Neural crest cell (in vitro differentiated cells): ENCODE measurements at places on chromosomes 11 and 22.

GRCh38 chr11:129636926-129637325 is 178.7 kb upstream of the TMEM45B start:
- DNase-seq = no peak

DNA sequence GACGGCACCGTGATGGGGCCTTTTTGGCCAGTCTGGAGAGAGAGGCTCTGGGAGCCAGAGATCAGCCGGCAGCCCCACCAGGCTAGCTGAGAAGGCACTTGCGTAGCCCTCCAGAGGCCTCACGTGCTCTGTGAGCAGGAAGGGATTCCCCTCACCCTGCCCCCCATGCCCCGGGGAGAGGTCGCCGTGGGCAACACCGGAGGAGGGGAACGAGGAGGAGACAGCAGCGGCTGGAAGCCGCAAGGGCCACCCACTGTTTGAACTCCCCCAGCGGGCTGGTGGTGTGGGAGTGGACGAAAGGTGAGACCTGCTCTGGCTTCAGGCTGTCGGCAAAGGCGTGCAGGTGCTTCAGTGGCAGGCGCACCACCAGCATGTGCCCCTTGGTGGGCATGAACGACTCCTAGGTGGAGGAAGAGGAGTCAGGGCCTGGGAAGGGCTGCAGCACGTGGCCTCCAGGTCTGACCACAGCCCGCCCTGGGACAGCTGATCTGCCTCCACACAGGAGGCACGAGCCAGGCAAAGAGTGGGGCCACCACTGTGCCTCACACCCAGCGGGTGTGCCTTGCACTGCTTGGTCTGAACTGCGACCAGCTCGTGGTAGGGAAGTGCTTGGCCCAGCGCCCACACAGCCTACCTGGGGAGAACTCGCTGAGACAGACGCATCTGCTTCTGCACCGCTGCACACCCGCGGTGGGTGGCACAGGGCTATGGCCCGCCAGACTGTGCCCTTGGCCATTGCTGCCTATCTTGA is 99.9 kb downstream of the MED15 start:
- no peak for DNase-seq

DNA sequence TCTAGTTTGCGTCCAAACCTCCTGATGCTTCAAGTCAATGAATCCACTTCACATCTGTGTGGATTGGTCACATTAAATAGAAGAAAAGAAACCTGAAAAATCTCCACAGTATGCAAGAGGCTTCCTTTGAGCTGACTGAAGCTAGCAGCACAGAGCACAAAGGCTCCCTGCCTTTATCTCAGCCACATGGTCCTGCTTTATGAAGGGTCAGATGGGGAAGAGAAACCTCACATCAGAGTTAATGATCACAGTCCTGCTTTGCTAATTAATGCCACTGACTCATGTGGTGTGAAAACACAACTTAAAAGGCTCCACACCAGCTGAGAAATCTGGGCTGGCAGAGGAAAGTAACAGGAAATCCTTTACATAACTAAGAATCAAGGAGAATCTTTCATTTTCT is 1291.0 kb downstream of the LRRC4C start:
- no peak for DNase-seq

DNA sequence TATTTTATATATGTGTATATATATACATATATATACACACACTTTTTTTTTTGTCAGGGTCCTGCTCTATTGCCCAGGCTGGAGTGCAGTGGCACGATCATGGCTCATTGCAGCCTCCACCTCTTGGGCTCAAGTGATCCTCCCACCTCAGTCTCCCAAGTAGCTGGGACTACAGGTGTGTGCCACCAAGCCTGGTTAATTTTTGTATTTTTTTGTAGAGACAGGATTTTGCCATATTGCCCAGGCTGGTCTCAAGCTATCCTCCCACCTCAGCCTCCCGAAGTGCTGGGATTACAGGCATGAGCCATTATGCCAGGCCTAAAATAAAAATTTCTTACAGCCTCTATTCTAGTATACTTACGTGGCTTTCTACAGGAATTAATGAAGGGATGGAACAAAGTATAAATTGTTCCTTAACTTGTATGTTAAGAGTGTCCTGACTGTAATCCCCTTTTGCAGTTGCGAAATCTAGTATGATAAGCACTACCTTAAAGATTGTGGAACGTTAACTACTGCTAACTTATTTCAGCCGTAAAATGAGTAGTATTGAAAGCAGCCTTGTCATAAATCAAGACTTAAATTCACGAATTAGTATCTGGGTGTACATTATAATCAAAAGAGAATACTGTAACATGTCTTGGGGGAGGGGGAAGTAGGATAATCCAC is 2.1 kb downstream of the TRAF6 start:
- DNase-seq = no peak

GRCh38 chr11:69203901-69204245 is 48.1 kb downstream of the SMIM38 start:
- DNase-seq = no peak

- no peak for DNase-seq
These were observed 6.9 kb downstream of the PHF21A start for GRCh38 chr11:46114378-46114777.

DNA sequence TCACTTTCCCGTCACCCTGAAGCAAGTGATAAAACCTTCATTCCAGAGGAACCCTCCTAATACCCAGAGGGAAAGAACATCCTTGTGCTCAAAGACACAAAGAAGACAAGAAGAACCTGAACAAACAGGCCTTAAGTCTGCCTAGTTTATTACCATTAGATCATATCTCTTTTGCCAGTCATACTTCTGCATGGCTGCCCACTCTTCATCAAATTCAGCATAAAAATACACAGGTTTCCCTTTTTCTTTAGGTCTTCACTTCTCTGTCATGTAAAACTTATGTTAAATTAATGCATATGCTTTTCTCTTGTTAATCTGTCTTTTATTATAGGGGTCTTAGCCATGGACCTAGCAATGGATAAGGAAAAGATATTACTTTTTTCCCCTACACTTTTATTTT is 459.7 kb downstream of the DLG2 start:
- DNase-seq = no peak

GRCh38 chr22:35312198-35313059 is 12.7 kb downstream of the TOM1 start:
- DNase-seq = no peak

GRCh38 chr11:72812967-72813739 is 1.1 kb upstream of the ATG16L2 start:
- DNase-seq = peak; percentile 44

DNA sequence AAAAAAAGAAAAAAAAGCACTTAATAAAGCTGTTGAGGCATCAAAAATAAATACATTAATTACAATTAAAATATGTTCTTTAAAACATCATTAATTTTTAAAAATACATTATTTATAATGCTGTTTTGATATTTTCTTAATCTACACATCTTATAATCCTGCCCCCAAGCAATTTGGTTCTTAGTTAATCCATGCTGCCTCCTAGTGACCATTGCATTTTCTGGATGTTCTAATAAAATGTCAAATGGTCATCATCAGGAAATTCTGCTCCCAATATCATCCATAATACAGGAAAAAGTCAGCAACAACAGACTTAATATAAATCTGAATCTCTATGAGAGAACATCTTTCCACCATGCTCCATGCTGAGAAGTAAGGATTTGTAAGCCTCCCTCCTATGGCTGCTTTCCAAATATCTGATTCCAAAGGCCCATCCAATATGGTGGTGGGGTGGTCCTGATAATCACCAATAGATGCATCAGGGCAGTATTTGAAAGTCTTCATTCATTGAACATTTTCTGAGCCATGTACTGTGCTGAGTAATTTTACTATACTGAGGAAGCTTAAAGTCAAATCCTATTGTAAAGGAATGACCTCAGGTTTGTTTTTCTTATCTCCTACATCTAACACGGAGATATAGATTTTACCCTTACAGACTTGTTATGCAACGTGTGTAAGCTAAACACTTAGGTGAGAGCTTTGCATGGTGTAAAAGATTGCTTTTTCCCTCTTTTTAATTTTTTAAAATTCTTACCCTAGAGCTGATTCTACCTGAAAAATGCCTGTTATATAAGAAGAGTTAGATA is 124.7 kb upstream of the BMAL1 start:
- DNase-seq = no peak

GRCh38 chr11:27231530-27231929 is 131.5 kb downstream of the CCDC34 start:
- no peak for DNase-seq

- no peak for DNase-seq
These were observed 58.6 kb downstream of the DDIAS start for GRCh38 chr11:82959987-82960778.

DNA sequence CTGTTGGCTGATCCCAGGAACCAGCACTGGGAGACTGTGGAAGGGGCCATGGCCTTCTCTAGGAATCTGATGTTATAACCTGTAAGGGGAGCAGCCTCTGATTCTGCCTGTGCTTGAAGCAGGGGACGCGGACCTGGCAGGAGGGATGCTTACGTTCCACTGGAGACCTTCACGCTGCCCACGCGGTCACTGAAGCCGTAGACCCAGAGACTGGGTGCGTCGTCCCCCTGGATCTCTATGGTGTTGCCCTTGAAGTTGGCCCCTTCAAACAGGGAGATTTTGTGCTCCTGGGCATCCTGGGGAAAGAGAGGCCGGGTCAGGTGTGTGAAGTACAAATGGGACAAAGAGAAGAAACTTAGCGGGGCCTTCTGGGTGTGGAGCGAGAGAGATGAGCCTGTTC is 11.8 kb upstream of the TPST2 start:
- no peak for DNase-seq

DNA sequence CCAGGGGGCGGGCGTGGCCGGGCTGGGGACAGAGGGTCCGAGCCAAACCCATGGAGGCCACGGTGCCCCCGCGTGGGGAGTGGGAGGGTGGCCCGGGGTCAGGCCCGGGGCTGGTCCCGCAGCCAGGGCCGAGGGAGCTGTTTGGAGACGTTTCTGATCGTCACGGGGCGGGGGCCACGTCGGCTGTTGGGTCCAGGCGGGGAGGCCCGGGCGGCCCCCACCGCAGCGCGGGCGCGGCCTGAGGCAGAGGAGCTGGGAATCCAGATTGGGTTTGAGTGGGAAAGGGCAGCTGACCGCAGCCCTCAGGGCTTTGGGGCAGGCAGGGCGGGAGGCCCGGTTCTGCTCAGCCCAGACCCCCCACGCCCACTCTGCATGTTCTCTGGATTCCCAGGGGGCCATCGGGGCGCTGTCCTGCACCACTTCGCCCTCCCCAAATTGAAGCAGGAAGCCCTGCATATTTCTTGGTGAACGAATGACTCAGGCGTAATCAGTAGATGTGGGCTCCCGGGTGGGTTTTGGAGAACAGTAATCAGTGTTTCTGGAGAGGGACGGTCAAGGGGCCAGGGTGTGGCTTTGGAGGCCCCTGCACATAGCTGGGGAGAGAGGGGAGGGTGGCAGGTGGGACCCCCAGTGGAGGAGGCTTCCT is 583 bp downstream of the MRPL23 start:
- DNase-seq = no peak
